Stimulated activated CD4-positive, alpha-beta T cell treated with anti-CD3 and anti-CD28 coated beads, Interleukin-1b, Interleukin-23, amount 100 ng/mL, for 4 hours (primary cell): ENCODE measurements at places on chromosomes 7 and 10.

DNA sequence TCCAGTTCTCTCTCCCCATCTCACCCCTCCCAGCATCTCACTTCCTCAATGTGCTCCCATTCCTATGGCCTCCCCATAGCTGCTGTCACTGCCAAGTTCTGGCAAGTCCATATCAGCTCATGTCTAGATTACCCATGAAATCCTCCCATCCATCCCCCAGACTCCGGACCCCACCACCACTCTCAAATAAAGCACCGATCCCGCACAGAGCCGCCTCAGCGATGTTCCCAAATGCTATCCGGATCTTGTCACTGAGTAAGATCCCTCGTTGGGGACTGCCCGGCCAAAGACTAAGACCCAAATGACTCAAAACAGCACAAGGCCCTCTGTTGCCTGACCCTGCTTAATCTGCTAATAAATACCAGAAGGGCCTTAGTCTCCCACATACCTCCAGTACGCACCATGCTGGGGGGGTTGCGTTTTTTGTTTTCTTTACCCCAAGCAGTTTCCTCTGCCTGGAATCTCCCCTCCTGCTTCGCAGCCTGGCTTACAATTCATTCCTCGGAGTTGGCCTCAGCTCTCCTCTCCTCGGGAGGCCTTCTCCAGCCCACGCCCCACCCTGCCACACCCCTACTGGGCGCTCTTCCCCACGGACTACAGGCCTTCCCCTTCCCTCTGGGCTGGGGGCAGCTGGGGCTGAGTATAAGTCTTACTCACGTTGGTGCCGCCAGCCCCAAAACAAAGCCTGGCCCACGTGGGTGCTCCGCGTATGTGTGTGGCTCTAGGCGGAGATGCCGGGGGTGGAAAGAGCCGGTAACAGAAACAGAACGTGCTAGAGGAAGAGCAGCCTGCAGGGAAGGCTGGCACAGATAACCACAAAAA lies 1.8 kb upstream of the DUSP5 start:
- peak; percentile 51 for DNase-seq

GRCh38 chr10:14751921-14752320 lies 22.8 kb downstream of the FAM107B start:
- no peak for DNase-seq

GRCh38 chr10:4038000-4038399 lies 253.0 kb upstream of the KLF6 start:
- no peak for DNase-seq

GRCh38 chr7:123472750-123473445 lies 61.5 kb downstream of the IQUB start:
- DNase-seq: no peak

DNA sequence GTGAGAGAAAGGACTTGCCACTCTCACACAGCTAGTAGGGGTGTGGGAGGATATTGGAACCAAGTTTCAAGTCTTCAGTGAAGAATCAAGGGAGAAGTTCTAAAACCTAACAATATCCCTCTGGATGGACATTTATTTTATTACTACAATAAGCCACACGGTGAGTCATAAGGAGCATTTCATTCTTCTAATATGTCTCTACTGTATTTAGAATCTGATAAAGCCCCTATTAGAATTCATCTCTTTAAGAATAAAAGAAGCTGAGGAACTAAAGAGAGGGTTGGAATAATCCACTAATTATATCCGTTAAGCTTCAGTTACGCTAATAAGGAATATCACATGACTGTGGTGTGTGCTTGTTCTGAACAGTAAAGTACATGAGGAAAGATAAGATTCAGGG lies 40.9 kb upstream of the ATRNL1 start:
- DNase-seq: no peak

DNA sequence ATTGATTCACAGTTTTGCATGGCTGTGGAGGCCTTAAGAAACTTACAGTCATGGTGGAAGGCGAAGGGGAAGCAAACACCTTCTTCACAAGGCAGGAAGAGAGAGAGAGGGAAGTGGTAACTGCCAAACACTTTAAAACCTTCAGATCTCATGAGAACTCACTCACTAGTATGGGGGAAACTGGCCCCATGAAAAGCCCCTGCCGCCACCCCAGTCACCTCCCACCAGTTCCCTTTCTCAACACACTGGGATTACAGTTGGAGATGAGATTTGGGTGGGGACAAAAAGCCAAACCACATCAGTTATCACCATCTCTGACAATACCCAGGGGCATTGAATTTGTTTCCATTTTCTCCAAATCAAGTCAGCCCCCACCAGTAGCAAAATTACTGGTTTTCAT lies 740.4 kb downstream of the GATA3 start:
- no peak for DNase-seq

DNA sequence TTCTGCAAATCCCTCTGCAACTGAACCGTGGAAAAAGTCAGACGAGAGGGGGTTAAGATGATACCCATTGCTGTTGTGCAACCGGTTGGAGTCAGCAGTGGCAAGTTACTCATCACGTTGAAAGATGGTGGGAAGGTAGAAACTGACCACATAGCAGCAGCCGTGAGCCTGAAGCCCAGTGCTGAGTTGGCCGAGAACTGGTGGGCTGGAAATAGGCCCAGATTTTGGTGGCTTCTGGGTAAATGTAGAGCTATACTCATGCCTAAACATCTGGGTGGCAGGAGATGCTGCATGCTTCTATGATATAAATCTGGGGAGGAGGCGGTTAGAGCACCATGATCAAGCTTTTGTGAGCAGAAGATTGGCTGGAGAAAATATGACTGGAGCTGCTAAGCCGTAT lies 78.6 kb downstream of the ARL5B start:
- no peak for DNase-seq

DNA sequence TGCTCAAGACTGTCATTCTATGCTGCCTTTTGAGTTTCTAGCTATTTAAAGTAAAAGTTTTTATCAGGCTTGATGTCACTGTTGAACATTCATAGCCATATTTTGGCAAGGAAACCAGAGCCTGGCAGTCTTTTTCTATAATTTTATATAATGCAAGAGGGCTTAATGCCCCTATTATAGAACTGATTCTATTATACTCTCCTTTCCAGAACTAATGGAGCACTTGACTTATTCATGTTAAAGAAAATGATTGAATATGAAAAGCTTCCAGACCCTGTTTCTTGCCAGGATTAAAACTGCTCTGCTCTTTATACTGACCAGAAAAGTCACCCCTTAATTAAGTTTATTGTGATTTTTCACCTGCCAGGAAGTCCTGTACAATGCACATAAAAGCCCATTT lies 337.6 kb upstream of the CHRM2 start:
- DNase-seq: no peak

- DNase-seq: no peak
Observed at GRCh38 chr7:106795877-106796231, 69.2 kb upstream of the PIK3CG start.

- no peak for DNase-seq
Observed at GRCh38 chr7:34806831-34807230, 148.8 kb downstream of the NPSR1 start.

DNA sequence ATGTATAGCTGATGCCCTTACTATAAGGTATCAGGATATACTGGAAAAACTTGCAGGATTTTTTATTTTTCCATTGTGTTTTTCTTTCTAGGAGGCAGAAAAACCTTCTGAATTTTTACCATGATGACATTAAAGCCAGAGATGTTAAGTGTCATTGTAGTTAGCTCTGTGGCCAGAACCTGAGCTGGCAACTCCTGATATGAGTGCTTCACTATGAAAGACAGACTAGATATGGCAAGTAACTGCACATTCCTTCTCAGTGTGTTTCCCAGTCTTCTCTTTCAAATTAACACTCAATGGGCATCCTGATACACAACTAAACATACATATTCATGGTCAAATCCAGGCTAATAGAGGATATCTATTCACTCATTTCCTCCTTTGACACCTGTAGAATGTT lies 166.2 kb downstream of the CTTNBP2 start:
- no peak for DNase-seq

- DNase-seq: no peak
Observed at GRCh38 chr7:118298771-118299170, 74.3 kb downstream of the ANKRD7 start.

DNA sequence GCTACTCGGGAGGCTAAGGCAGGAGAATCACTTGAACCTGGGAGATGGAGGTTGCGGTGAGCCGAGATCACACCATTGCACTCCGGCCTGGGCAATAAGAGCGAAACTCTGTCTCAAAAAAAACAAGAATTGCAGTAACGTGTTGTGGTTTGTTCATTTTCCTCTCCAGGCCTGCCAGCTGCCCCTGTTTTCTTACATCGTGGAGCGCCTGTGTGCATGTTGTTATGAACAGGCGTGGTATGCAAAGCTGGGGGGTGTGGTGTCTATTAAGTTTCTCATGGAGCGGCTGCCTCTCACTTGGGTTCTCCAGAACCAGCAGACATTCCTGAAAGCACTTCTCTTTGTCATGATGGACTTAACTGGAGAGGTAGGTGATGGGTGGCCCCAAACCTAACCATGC lies 52.1 kb downstream of the TRRAP start:
- DNase-seq: no peak
